ENCODE measurements at places on chromosomes 5 and 9.

DNA sequence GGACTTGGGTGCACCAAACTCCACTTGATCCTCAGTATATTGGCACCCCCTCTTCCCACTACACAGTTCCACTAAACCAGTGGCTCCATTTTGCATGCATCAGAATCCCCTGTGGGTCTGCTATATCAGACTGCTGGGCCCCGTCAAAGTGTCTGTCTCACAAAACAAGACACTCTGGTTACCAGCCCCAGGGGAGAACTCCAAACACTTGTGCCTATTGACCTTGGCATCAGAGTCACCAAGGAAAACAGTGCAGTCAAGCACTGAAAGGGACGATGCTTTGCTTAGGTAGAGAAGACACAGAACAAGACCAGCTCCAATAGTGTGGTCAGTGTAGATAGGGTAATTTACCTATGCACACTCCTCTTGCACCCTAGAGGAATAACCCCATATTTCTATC is 205.8 kb upstream of the RAI14 start:
- no peak for DNase-seq

GRCh38 chr9:131912671-131913070 is 167.0 kb downstream of the MED27 start:
- no peak for DNase-seq

DNA sequence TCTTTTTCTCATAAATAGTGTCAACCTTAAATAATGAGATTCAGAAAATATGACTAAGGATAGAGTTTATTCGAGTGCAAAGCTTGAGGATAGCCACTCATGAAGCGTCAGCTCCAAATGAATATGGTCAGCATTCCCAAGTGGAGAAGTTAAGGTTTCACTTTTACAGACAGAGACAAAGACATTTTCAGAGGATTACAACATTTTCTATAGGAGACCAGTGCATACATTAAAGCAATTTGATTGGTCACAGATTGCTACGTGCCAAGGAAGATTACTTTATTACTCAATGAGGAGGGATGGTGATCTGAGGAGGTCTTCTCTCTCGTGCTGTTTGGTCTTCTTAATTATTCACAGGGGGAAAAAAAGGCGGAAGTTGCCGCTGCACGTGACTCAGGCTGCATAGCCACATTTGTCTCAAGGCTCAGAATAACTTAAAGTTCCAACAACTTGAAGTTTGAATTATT is 60.1 kb upstream of the SPATA31C2 start:
- peak; percentile 30 for DNase-seq

DNA sequence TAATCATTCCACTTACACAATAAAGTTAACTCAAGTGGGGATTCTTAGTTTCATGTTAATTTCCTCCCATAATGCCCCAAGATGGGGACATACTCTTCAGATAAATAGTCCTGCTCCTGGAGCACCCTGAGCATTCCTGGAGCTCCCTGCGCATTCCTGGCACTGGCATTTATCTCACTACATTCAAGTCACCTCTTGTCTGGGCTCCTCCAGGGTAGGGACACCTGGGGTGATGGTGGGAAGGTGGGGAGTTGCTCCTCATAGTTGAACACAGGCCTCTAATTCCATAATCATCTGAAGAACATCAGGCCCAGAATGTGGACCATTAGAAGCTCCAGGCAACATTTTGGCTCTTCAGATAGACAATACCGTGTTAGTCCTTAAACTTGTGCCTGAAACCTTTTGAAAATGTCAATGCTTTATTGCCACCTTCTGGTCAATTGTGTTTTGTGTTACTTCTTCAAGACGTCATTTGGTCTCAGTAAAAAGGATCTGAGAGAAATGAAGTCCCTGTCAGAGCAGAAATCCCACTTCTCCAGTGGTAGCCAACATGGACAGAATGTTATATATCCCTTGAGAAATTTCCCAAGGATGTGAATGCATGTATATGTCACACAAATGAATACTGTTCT is 14.2 kb upstream of the AGGF1 start:
- DNase-seq, result peak; percentile 53

- DNase-seq, result no peak
Observed at GRCh38 chr9:92754091-92754745, 10.4 kb downstream of the BICD2 start.

GRCh38 chr5:54883374-54884194 is 101.8 kb downstream of the ESM1 start:
- no peak for DNase-seq

DNA sequence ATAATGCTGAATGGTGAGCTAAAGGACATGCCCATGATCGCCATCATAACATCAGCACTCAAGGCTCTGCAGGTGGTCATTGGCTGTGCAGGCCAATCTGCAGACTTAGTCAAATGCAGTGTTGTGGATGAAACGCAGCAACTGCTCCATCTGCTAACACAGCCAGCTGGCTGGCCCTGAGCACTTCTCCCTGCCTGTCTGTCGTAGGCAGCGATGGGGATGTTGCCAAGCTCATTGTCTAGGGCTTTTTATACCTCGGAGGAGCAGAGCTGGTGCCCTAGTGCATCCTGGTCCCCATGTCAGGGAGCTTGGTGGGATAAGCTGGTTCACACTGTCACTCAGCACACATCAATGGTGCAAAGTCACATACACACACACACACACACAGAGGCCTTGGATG is 189.4 kb downstream of the TENT4A start:
- no peak for DNase-seq

- DNase-seq, result no peak
Observed at GRCh38 chr9:121200356-121200755, 1.3 kb downstream of the RAB14 start.

GRCh38 chr9:130089141-130089540 is 35.4 kb downstream of the GPR107 start:
- no peak for DNase-seq

GRCh38 chr5:143161885-143162540 is 241.5 kb downstream of the NR3C1 start:
- peak; percentile 92 for DNase-seq

DNA sequence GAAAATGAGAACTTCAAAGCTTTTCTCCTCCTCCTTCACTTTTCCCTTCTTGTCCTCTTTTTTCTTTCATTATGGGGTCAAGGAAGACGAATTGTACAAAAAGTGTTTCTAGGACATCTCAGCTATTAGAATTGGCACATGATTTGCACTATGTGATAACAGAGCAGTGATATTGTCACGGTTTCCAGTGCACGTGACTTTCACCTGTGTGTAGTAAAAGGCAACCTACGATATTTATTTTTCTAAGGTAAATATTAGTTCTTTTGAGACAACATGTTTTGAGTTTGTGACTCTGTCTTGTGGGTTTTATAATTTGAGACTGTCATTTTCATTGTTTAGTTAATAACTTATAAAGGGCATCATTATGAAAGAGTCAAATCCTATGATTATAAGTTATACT is 213.1 kb downstream of the PSAT1 start:
- no peak for DNase-seq

DNA sequence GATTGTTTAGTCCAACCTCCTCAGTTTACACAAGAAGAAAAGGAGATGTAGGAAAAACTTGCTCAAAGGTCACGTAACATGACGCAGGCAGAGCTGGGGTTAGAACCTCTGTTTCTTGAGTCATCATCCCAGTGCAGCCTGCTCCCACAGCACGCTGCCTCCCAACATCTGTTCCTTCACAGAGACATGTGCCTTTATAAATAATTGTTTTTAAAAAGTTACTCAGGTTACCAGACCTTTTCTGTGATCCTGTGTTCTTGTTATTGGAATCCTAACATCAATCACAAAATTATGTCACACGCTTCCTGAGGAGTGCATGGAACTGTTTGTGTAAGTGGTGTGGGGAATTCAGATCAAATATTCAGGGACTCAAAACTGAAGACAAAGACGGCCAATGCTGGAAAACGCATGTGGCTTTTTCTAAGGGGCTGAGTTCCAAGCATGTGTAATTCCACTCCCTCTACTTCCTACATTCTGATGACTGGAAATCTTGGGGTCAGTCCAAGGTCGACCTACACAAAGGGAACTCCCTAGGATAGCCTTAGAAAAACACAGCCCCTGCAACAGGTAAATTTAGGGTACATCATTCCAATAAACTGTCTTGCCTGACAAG is 184.3 kb downstream of the TSSK1B start:
- DNase-seq, result no peak

- no peak for DNase-seq
Observed at GRCh38 chr5:5414999-5415398, 7.5 kb upstream of the ICE1 start.

- no peak for DNase-seq
Observed at GRCh38 chr9:132237481-132237880, 75.6 kb downstream of the NTNG2 start.

DNA sequence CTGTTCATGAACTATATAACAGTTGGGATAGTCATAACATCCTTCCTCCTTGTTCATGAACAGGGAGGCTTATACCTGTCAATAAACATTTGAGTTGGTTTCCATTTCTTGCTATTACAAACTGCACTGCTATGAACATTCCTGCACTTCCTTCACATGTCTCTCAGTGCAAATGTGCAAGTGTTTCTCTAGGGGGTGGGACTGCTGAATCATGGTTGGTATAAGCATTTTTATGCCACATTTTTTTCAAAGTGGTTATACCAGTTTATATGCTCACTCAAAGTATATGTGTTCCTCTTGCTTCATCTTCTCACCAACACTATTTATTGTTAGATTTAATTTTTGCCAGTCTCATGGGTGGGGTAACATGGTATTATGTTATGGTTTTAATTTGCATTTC is 25.8 kb upstream of the TPD52L3 start:
- DNase-seq, result no peak

- no peak for DNase-seq
Observed at GRCh38 chr5:149001162-149001561, 61.7 kb downstream of the SH3TC2 start.

- DNase-seq, result no peak
Observed at GRCh38 chr9:121779381-121780117, 128.1 kb downstream of the DAB2IP start.

GRCh38 chr9:138014563-138014945 is 137.0 kb downstream of the CACNA1B start:
- DNase-seq, result no peak

DNA sequence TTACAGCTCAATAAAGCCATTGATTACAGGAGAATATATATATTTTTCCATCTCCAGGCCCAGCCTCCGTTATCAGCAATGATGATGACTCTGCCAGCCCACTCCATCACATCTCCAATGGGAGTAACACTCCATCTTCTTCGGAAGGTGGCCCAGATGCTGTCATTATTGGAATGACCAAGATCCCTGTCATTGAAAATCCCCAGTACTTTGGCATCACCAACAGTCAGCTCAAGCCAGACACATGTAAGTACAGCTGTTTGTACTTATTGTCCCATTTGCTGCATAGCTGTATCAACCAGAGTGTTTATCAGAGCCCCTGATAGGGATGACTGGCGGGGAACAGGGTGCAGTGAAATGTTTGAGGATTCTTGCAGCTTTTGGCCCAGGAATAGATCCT is 197.7 kb downstream of the NTRK2 start:
- DNase-seq, result no peak

DNA sequence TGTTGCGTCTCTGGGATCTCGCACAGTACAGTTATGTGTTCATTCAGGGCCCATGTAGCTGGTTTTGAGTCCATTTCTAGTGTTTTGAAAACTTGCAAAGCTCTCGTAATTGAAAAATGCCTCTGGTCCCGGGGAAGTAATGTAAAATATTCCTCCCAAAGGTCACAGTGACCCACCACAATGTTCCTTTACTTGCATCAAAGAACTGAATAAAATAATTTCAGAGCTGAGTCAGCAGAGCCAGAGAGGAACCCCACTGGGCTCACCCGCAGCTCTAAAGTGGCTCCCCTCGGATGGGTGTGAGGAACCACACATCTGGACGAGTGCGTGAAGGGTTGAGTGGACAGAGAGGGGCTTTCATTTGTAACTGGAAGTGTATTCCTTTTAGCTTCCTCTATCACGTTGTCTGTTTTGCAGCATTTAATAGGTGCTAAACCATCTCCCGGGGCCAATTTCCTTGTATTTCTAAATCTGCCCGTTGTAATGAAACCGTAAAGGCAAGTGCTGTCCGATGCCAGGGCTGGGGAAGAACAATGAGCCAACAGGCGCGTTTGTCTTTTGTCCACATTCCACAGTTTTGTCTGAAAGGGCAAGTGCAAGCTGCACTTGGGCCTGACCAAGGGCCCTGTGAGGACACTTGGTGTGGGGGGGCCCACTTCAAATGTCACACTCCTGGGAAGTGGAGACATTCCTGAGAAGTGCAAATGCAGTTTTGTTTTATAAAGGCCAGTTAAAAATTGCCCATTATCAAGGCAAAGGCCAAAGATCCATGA is 29.9 kb downstream of the COL5A1 start:
- no peak for DNase-seq

DNA sequence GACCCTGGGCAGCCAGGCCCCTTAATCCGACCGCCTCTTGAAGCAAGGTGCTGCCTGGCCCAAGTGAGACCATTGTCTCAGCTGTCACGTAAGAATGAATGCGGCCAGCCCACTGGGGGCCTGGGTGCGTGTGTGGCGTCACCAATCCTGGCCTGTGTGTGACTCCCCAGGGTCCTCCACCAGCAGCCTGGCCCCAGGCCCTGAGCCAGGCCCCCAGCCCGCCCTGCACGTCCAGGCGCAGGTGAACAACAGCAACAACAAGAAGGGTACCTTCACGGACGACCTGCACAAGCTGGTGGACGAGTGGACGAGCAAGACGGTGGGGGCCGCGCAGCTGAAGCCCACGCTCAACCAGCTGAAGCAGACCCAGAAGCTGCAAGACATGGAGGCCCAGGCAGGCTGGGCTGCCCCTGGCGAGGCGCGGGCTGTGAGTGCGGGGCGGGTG is 124.2 kb downstream of the WNK2 start:
- DNase-seq, result no peak

GRCh38 chr5:138622051-138622450 is 46.9 kb upstream of the HSPA9 start:
- DNase-seq, result no peak

DNA sequence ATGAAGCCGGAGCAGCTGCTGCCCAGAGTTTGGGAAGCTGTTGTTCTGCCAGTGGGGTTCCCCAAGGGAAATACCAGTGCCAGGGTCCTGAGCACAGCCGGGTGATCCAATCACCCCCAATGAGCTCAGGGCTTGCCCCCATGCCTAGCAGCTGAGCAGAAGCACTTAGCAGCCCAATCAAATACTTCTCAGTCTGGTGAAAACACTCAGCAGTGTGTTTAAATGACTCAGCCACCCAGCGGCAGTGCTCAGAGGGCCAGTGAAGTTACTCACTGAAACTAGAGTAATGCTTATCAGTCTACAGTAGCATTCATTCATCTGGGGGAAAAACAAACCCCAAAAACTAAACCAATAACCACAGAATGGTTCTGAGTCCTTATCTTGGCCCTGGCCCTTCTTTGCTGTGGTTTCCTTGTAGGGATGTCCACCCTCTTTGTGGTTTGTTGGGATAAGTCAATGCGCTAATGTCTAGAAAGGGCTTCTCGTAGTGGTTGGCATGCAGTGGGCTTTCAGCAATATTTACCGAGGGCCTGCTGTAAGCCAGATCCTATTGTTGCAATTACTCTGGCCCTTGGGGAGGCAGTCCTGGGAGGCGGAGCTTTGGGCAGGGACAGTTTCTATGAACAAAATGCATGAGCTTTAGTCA is 43.1 kb downstream of the LHX2 start:
- no peak for DNase-seq
